ENCODE measurements at places on chromosomes 4 and X.

DNA sequence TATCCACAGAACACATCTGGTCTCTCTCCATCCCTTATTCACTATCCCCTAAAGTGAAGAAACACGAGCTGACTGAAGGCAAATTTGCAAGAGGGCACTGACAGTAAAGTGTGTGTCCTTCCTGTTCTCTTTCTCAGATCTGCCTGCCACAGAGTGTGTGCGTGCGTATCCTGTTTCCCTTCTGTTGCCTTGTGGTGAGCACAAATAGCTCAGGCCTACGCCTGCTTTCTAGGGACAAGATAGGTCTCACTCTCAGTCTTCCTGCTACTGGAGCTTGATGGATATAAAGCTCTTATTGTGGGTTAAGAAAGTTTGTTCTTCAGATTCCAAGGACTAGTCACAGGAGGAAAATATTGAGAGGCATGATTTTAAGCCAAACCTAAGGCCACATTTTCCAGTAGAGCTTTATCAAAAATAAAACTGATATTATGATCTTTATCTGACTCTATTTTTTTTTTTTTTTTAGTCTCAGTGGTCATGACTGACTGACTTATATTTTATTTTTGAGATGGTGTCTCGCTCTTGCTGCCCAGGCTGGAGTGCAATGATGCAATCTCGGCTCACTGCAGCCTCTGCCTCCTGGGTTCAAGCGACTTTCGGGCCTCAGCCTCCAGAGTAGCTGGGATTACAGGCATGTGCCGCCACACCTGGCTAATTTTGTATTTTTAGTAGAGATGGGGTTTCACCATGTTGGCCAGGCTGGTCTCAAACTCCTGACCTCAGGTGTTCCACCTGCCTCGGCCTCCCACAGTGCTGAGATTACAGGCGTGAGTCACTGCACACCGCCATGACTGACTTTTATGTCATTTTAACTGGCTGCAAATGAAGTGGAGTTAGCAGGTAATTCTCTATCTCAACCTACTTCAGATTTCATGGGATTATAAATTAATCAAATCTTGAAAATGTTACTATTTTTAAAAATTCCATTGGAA lies 140.3 kb upstream of the SH3RF1 start:
- DNase-seq = no peak

GRCh38 chr4:121256887-121257466 lies 92.9 kb upstream of the TNIP3 start:
- DNase-seq = no peak

DNA sequence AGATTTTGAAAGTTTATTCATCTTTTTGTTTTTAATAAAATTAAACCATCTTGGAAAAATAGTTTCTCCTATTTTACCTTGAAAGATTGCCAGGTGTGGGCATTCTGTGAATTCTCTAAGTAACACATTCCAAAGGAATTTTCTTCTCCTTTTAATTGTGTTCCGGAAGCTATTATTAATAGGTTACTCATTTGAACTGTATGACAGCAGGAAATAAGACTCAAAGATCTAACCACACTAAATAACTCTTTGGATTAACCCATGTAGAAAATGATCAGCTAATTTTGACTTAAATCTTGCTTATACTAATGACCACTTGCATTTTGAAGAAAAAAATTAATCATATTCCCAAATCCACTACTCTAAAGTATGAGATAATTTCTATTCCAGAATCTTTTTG lies 17.6 kb upstream of the CCNI start:
- DNase-seq = no peak

- no peak for DNase-seq
Measured at GRCh38 chr4:8254076-8254475, 15.5 kb upstream of the HTRA3 start.

DNA sequence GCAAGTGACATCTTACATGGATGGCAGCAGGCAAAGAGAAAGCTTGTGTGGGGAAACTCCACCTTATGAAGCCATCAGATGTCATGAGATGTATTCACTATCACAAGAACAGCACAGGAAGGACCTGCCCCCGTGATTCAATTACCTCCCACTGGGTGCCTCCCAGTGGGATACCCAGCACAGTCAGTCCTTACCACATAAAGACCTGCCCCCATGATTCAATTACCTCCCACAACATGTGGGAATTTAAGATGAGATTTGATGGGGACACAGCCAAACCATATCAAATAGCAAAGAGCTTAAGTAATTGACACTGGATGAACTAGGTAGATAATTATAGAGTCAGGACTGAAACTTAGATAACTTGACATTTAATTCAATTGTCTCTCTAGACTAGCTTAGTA lies 85.6 kb downstream of the SLIT2 start:
- no peak for DNase-seq

- no peak for DNase-seq
Measured at GRCh38 chrX:43804021-43804420, 78.2 kb downstream of the MAOB start.

DNA sequence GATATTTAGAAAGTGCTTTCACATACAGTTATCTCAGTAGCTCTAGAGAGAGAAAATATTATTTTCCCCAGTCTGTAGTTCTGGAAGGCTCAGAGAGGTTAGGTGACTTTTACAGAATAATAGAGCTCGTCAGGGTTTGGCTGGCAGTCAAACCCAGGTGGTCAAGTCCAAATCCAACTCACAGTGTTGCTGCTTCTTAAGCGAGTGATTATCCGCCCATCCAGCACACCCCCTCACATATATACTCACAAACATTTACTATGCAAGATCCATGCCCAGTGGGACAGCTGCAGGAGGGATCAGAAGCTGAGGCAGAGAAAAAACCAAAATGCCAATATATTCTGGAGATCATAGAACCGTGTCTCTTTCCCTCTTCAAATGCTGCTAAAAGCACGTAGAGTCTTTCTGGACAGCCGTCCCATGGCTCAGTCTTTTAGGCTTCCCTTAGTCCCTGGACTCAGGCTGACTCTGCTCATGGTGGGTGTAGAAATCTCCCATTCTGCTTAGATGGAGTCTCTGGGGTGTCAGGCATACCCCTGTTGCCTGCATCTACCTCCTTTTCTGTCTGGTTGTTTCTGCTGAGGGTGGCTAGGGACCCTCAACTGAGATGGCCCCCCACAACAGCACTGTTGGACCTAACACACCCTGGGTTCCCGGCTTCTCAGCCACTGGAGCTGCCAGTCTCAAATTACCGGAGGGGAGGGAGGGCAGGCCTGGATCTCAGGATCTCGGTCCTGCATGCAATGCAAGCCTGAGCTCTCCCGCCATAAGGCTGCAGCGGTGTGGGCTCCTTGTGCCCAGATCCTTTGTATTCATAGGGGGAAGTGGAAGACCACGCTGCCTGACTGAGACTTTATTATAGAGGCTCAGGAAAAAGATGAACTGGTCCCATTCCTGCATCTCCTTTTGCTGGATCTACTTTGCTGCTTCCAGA lies at the start of gene CHRNA9:
Gene CHRNA9 (plus strand): TSS at position 743 of the 934 bp plus-strand sequence. CDS start 135 bp downstream, at position 878.
- no peak for DNase-seq

DNA sequence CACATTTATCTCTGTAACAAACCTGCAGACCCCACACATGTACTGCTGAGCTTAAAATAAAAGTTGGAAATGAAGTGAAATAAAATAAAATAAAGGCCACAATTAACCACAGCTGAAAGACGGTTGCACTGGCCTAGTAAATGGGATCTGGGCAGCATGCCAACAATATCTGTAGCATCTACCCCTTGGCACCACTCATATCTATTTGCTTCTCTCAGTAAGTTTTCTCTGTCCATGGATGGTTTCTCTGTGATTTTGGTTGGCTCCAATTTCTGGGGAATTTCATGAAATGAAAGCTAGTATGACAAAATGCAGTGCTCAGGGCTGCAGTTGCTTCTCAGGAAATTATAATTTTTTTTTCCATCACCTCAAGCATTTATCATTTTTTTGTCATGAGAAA lies 172.0 kb upstream of the IL15 start:
- peak; percentile 66 for DNase-seq

GRCh38 chr4:109007976-109008375 lies 245.1 kb upstream of the ETNPPL start:
- DNase-seq = no peak

DNA sequence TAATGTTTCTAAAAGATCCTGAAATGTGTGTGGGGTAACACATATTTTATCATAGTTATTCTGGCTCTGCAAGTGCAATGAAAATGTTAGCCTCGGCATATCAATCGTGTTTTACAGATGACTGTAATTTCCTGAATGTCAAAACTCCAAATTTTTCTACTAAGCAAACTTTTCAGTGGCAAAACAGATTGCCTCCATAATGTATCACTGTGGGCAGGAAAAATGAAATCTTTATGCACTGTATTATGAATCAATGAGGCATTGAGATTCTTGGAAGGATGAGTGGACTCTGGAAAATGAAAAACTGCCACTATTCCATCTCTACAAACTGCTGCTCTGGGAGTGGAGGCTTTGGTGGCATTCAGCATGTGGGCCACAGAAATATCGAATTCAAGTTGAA lies 160.1 kb upstream of the MBNL3 start:
- no peak for DNase-seq

DNA sequence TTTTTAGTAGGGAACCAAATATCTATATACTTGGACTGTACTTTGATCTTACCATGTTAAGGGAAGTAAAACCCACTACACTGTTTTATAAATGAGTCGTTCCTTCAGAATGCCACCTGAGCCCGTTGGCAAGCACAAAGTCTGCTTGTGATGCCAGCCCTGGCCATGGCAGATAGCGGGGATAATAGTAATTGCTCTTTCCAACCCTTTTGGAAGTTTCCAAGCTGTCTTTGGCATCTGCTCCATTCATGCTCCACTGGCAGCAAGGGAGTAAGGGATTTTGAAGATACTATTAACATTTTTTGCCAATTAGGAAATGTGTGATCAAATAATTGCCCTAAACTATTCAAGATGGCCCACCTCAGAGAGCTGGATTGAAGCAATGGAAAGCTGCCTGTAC lies 689.2 kb upstream of the SLIT2 start:
- no peak for DNase-seq

DNA sequence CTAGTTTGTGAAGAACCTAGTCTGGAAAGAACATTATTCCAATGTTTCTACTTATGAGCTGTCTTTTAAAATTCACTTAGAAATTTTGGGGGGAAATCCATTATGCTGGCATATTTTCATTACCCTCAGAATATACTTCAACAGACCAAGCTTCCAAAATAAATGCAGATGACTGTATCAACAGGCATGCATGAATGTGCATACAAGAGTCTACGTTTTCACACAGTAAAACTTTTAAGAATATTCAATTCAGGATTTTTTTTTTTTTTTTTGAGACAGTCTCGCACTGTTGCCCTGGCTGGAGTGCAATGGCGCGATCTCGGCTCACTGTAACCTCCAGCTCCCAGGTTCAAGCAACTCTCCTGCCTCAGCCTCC lies 49.7 kb downstream of the ABCG2 start:
- DNase-seq = no peak

GRCh38 chrX:45743081-45743533 lies 542.4 kb upstream of the DIPK2B start:
- no peak for DNase-seq

GRCh38 chr4:184200296-184200695 lies 17.4 kb downstream of the ENPP6 start:
- no peak for DNase-seq

GRCh38 chrX:103356858-103357257 lies 552 bp downstream of the TCEAL9 start:
- peak; percentile 8 for DNase-seq

GRCh38 chr4:113071805-113072204 lies 22.4 kb downstream of the ANK2 start:
- DNase-seq = no peak

DNA sequence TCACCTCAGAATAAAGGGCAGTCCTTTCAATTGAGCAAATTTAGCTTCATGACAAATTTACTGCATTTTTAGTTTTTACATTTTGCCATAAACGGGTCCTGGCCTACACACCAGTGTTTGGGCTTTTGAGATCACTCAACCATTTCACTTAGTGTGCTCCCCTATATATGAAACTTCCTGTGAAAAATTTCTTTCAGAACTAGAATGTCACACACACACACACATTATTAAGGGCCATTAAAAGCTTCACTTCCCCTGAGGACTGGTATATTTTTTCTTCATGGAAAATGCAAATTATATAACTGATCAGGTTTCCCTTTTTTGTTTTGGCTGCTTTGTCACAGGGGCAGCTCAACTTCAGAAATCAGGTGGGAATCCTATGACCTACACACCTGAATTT lies 206.5 kb downstream of the ENOX2 start:
- DNase-seq = no peak

DNA sequence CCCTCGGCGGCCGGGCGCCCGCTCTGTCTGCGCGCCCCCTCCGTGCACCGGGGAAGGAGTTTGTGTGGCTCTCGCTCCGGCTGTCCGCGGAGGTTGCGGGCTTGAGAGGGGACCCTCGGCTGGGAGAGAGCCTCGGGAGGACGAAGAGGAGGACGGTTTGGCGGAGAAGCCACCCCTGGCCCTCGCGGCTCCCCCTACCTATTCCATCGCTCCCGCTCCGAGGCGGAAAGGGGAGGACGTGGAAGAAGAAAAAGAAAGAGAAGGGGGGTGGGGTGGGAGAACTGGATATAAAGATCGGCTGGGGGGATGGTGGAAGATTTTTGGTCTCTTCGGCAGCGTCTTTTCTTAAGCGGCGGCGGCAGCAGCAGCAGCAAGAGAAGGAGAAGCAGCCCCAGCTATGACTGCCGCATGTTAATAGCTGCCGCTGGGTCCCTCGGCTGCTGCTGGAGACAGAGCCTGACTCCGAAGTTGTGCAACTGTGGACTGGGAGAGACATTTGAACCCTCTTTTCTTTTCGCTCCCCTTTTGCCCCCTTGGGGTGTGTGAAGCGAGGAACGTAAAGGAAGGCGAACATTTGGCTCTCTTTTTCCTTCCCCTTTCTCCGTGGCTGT lies 895 bp downstream of the ADGRL3 start:
- DNase-seq = peak; percentile 20

- no peak for DNase-seq
Measured at GRCh38 chr4:31366041-31366440, 645.9 kb downstream of the PCDH7 start.

DNA sequence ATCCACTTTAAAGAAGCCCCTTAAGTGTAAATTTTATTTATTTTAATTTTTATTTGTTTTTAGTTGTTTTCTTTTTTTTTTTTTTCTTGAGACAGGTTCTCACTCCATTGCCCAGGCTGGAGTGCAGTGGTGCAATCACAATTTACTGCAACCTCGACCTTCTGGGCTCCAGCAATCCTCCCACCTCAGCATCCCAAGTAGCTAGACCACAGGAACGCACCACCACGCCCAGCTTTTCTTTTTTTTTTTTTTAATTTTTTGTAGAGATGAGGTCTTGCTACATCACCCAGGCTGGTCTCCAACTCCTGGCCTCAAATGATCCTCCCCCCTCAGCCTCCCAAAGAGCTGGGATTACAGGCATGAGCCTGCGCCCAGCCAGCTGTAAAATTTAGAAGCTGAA lies 6.0 kb downstream of the SAT1 start:
- no peak for DNase-seq

DNA sequence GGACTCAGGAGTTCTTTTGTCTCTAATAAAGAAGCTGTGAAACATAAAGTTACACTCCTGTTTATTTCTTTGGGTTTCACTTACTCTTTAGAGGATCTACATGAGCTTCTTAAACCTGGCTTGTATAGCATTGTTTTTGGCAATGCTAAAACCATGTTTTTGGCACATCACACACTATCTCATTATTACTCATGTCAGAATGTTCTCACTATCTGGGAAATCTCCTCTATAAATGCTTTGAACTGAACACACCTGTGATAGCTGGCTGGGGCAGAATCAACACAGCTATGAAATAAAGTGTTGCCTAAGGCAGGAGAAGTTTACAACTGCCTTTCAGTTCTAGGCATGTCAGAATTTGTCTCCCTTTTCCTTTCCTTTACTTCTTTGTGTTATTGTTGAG lies 52.6 kb downstream of the SULT1B1 start:
- no peak for DNase-seq

All from NCI-H345 (cell line).